ENCODE measurements at places on chromosomes 7 and 10.

DNA sequence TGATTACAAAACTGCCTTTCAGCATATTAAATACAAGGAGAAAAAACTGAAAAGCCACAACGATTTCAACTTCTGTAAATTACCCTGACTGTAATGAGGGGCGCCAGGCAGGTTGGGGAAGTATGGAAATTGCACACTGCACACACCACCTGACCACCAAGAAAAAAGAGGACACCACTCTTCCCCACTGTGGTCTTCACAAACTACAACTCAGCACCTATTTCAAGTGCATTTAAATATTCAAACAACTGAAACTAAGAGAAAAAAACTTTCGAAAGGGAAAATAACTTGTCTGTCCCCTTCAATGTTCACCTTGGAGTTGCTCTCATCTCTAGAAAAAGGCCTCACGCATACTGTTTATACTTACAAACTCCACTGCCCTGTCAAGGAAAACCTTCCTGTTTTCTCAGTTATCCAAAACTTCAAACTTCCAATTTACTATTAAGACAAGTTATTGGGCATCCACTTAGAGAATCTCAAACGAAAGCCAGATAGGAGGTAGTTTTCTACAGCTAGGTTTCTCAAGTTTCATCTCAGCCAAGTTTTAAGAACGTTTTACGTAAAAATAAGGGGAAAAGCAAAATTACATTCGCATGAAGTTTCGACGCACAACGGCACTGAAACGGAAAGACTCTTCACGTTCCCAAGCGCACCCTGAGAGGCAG, 1.4 kb downstream of the LARP4B start:
- DNase-seq: no peak

DNA sequence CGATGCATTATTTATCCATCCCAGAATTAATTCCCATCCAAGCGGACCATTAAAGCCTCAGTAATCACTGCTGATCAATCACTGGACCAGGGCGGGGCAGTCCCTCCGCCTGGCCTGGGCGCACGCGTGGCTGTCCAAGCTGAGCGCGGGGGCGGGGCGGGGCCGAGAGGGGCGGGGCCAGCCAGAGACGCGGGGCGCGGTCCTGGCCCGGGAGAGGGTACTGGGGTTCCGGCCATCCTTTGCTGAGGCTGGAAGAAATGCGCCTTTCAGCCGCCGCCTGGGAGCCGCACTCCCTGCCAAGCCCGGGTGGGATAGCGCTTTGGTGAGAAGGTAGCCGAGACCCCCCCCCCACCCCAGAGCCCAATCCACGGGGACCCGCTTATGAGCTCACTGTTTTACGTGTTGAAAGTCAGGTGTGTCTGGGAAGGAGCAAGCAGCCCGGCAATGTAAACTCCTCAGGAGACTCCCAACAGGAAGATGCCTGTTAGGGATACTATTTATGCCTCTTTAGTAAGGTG, at the start of gene ARHGAP22:
Gene ARHGAP22 (minus strand): TSS at position 83 of the 518 bp plus-strand sequence. CDS start 277 bp downstream, outside the sequence.
- DNase-seq: no peak

DNA sequence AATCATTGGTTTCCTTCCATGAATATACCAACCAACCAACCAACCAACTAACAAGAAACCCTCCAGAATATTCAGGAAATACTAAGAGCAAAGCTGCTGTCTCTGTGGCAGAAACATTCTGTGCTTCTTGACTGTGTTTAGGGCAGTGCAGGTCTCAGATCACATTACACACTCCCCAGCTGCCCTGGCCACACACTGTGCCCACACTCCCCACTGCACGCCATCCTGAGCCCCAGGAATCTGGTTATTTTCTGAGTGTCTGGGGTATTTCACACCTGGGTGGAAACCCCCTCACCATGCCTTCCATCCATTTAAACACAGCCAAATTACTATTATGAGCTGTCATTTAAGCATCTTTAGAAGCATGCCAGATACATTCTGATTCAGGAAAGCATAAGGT, 183.7 kb upstream of the ANK3 start:
- DNase-seq: no peak

DNA sequence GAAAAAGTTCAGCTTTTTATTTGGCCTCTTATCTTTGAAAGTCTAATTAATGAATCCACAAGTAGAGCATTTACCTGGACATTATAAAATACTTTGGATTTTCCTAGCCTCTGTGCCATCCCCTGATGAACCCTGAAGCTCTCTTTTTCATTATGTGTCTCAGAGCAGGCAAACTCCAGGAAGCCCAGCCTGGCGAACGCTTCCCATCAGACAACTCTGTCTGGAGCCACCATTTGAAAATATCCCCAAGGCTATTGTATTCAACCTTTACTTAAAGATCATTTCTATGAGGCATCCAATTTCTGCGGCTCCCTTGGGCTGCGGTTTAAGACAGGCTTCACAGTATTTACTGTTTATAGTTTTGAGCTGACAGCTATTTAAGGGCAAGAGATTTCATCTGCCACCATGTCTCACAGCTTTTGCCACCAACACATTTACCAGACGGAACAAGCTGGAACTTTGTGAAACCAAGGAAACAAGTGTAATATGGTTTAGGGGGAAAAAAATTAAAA, 257.2 kb upstream of the GLI3 start:
- DNase-seq: no peak

DNA sequence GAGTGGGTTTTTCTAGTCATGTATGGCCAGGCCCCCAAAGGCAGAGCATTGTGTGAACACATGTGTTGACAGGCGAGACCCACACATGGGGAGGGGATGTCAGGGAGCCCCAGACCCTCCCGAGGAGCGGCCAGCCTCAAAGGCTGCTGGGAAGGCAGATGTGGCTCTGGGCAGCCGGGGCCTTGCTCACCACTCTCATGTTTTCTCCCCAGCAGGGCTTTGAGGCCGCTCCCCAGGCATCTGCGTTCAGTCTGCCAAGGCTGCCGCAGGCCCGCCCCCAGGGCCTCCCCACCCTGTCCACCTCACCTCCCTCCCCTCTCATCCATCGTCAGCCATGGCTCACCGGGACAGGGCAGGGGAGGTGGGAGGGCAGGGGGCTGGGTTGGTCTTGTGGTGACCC, 16.6 kb upstream of the VSIR start:
- no peak for DNase-seq

- no peak for DNase-seq
Measured at GRCh38 chr10:102398172-102399020, 2.9 kb downstream of the NFKB2 start.

- no peak for DNase-seq
Measured at GRCh38 chr7:22173685-22174573, 183.0 kb downstream of the RAPGEF5 start.

DNA sequence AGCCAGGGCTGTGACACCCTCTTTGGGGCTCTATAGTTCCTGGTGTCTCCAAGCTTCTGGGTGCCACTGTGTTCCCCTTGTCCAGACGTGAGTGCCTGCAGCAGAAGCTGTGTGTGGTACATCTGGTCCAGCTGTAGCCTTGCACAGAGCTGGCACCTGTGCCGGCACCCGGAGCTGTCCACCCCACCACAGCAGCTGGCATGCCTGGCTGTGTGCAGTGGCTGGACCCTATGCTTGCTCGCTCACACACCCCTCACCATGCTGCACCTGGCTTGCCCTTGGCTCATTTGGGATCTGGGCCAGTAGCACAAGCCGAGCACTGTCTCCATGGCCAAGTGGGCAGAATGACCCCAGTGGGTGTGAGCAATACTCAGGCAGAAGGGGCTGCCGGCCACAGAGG, 10.6 kb downstream of the DNAJB9 start:
- no peak for DNase-seq

DNA sequence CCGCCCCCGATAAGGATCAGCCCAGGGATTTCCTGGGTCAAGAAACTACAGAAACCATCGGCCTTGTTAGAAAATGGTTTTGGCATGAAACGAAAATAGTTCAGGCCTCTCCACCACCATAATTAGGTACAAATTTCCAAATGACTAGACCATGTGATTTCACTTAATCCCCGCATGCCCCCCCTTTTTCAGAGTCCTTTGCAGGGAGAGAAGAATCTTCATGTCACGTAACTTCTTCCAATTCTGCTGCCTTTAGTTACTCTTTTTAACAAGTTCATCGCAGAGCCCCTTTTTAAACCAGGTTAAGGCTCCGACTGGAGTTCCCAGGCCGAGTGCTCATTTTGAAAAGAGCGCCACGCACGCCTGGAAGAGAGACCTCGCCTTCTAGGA, 3.4 kb downstream of the PDGFA start:
- DNase-seq: no peak

DNA sequence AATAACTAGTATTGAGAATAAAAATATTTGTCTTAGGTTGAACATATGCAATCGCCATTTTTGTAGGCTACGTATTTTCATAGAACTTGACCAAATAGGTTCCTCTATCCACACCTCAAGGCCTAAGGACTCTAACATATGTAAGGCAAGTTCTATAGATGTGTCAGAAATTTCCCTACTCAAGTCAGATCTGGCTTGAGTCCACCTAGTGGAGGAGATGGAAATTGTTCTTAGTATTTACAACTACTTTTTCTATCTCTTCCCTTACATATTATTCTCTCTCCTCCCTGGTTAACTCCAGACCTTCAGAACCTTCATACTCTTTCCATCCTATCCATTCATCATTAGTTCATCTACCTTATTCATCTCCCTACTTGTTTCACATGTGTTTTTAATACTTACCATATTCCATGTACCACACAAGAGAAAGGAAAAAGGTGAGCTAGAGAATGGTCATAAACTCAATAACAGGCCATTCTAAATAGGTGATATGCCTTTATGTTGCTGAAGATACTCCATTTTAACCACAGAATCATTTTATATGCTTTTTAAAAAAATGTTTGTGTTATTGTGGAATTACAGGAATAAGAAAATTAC, 174.5 kb upstream of the HDAC9 start:
- no peak for DNase-seq

GRCh38 chr7:103636153-103636552, 190.1 kb upstream of the SLC26A5 start:
- DNase-seq: no peak

- no peak for DNase-seq
Measured at GRCh38 chr10:57142925-57143576, 782.0 kb upstream of the ZWINT start.

GRCh38 chr7:26642416-26642815, 222.0 kb downstream of the SKAP2 start:
- no peak for DNase-seq

DNA sequence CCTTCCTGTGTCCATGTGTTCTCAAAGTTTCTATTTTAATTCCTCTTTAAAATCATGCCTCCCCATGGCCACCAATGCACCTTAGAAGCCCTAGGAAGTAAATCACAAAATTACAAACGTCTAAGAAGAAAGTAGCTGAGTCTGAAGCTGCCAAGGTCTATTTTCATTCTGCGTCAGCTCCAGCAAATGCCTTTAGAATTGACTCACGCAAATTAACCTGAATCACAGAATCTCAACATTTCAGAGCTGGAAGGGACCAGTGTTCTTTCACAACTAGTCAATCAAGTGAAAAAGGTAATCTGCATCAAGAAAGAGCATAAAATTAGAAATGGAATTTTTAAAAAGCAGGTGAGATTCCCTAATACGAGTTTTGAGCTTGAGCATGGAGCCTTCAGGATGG, 1017.6 kb downstream of the SORCS3 start:
- DNase-seq: no peak

- DNase-seq: no peak
Measured at GRCh38 chr10:73469579-73469978, 26.2 kb downstream of the PPP3CB start.

GRCh38 chr7:77995717-77996116, 197.1 kb downstream of the PHTF2 start:
- no peak for DNase-seq

DNA sequence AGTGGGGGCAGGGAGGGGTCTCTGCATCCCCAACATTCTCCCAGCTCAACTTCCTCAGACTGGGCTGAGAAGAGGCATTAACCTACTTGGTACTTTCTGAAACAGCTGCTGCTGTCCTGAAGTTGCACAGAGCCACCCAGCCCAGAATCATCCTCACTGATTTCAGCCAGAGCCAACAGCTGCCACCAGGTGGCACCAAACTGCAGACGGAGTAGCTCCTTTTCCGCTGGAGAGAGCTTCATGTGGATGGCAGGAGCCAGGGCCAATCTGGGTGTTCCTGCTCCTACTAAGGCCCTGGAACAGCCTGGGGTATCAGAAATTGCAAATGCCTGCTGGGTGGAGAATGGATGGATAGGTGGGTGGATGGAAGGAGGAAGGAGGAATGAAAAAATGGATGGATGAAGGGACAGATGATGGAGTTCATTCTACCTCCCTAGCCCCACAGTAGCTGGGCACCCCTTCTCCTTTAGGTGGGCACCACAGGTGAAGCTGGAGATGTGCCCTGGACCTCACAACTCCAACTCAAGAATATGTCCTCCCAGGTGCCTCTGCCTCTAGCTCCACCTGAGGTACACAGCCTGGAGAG, 11.8 kb upstream of the DRGX start:
- peak; percentile 56 for DNase-seq

DNA sequence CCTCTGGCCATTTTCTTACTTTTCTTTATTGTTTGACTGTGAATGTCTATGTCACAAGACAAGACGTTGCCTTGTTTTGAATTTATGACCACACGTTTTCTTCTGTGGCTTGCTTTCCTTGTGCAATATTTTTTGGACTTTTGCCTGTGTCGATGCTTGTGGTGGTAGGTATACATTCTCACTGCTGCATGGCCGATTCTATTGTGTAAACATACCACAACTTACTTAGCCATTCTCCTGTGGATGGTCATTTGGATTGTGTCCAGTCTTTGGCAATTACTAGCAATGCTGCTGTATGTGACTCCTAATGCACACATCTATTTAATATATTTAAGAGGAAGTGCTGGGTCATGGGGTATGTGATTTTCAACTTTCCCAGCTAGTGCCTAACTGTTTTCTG, 18.0 kb upstream of the DLG5 start:
- no peak for DNase-seq

DNA sequence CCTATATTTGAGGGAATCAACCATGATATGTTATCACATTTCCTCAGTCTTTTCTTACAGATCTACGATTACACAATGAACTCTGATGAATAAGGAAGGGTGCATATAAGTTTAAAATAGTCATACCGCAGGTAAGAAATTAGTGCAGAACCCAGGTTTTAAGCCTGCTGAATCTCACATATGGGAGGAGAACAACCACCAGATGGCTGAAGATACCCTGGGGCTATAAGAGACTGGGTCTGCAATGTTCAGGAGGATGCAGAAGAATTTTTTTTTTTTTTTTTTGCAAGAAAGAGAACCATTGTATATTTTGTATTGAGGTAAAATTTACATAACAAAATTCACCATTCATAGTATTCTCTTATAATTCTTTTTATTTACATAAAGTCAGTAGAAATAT, 372.3 kb upstream of the MYO3A start:
- no peak for DNase-seq

DNA sequence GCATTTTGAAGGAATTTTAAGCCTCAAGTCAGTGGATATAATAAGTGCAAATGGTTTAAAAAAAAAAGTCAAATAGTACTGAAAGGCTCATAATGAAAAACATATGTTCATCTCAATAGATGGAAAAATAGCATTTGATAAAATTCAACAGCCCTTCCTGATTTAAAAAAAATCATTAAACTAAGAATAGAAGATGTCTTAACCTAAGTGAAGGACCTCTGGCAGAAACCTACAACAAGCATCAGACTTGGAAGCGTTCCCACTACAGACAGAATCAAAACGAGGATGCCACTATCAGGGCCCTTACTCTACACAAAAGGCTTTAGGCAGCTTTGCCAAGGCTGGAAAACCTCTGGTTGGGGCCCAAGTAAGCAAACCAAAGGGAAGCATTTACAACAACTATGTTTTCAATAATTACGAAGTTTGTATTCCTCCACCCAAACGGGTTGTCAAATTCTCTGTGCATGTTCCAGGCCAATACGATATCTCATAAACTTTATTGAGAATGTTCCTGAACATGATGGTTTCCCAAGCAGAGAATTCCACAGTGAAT, 45.1 kb downstream of the CYTH3 start:
- no peak for DNase-seq

Measured in activated CD8-positive, alpha-beta memory T cell treated with anti-CD3 and anti-CD28 coated beads for 1 hour (primary cell).